Type B pancreatic cell (in vitro differentiated cells): ENCODE measurements at places on chromosomes 12 and 14. TPM values are rescaled to one million over a fixed set of nuclear protein-coding genes. Genes with fewer than 3 reads are reported as not detected.

- no peak overlapping the region for H3K27ac ChIP-seq
- peaks cover 7% of the 10 kb centered on the region for H3K4me1 ChIP-seq
- H3K27me3 ChIP-seq: peaks cover 3% of the 10 kb centered on the region
- no peak overlapping the region for H3K4me3 ChIP-seq
These were observed 1098.7 kb downstream of the BCL11B start for GRCh38 chr14:98173305-98173704.

DNA sequence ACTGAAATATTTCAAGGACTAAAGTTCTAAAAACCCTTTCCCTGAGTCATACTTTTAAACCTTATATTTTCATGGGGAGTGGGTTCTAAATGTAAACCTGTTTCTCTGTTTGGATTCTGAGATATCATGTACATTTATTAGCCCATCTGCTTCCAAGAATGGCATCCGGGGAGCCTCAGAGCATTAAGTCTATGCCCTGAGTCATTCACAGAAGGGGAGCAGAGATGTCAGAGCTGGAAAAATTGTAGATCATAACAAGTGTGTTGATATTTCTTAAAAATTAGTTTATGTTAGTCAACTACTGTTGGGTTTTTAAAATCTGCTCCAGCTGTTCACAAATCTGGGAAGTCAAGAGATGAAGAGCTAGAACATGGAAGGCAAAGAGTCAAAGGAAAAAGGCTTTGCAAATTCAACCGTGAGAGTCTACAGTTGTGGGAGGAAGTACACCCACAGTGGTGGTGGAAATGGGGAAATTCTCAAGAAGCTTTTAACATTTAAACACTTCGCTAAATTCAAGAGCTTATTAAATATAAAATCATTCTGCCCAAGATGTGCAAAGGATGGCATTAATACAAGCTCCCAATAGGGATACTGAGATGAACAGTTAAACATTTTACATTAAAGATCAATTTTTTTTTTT is 70.5 kb upstream of the FLRT2 start:
- no peak overlapping the region for H3K4me3 ChIP-seq
- H3K36me3 ChIP-seq: peaks cover 4% of the 10 kb centered on the region
- peaks cover 4% of the 10 kb centered on the region for H3K4me1 ChIP-seq
- DNase-seq: no peak

DNA sequence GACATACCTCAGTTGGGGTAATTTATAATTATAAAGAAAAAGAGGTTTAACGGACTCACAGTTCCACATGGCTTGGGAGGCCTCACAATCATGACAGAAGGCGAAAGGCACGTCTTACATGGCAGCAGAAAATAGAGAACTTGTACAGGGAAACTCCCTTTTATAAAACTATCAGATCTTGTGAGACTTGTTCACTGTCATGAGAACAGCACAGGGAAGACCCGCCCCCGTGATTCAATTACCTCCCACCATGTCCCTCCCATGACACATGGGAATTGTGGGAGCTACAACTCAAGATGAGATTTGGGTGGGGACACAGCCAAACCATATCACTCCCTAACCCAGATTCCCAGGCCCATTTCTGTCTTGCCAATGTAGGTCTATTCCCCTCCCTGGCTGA is 22.1 kb downstream of the MYO1H start:
- peaks cover 24% of the 10 kb centered on the region for H3K27me3 ChIP-seq
- H3K27ac ChIP-seq: no peak overlapping the region
- no peaks in the 10 kb centered on the region for H3K4me1 ChIP-seq
- H3K36me3 ChIP-seq: no peaks in the 10 kb centered on the region

The CCDC196 gene
- not detected in 2 replicates for total RNA-seq

The MIP gene
- not detected in 2 replicates for total RNA-seq

DNA sequence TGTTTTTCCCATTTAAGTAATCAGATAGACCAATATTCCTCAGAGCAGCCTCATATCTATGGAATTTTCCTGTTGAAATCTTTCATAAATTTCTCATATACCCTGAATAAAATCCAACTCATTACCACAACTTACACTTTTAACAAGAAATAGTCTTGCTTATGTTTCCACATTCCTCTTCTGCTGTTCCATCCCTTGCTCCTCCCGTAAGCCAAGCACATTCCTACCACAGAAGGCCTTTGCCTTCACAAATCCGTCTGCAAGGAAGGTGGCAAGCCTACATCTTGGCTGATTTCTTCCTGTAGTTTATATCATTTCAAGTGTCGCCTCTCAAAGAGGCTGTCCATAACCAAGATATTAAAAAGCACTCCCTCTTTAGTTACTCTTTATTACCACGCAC is 127.7 kb downstream of the C12orf50 start:
- no peak for DNase-seq
- H3K4me1 ChIP-seq: no peaks in the 10 kb centered on the region
- H3K27ac ChIP-seq: no peak overlapping the region
- no peaks in the 10 kb centered on the region for H3K27me3 ChIP-seq

DNA sequence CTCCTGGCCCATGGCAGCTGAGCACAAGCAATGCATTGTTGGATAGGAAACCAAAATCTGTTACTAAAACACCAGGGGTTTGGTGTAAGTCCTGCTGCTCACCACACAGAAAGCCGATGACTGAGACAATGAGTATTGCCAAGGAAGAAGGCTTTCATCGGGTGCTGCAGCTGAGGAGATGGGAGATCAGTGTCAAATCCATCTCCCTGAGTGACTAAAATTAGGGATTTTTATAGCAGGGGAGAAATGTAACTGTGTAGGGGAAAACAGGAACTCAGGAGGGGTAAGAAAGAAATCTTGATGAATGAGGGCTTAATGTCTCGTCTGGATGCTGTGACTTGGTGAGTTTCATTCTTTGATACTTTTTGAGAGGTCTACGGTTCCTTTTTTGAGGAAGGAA is 97.9 kb downstream of the KCNMB4 start:
- H3K27ac ChIP-seq: no peak overlapping the region
- no peak overlapping the region for H3K4me3 ChIP-seq
- DNase-seq: no peak
- no peaks in the 10 kb centered on the region for H3K4me1 ChIP-seq
- H3K27me3 ChIP-seq: peaks cover 2% of the 10 kb centered on the region

The PRKAG1 gene
- 58.7 and 66.3 TPM in 2 replicates for total RNA-seq

GRCh38 chr14:74502236-74503019 is 8.9 kb downstream of the ISCA2 start:
- H3K4me3 ChIP-seq: no peak overlapping the region
- peaks cover 4% of the 10 kb centered on the region for H3K4me1 ChIP-seq
- H3K27ac ChIP-seq: no peak overlapping the region
- no peaks in the 10 kb centered on the region for H3K36me3 ChIP-seq
- DNase-seq: no peak

The NPAS3 gene
- 3.4 and 8.7 TPM in 2 replicates for total RNA-seq
